Upper lobe of right lung (tissue), 1 donor: ENCODE measurements at places on chromosomes 13 and 19. TPM values are rescaled to one million over a fixed set of nuclear protein-coding genes. Genes with fewer than 3 reads are reported as not detected.
A peak's percentile ranks its signal among the peaks of the same experiment; 100 is the strongest.

- no peaks in the 10 kb centered on the region for H3K27me3 ChIP-seq
- no peak for DNase-seq
- H3K27ac ChIP-seq = no peak overlapping the region
- H3K36me3 ChIP-seq = no peaks in the 10 kb centered on the region
- H3K4me1 ChIP-seq = no peaks in the 10 kb centered on the region
- no peak overlapping the region for H3K4me3 ChIP-seq
Observed at GRCh38 chr13:102020611-102021216, 381.1 kb downstream of the FGF14 start.

- H3K27ac ChIP-seq = peak overlapping the region; percentile 77
- DNase-seq = peak; percentile 66
- no peaks in the 10 kb centered on the region for H3K36me3 ChIP-seq
- H3K4me1 ChIP-seq = no peaks in the 10 kb centered on the region
- peak overlapping the region; percentile 70 for H3K4me3 ChIP-seq
- peaks cover 12% of the 10 kb centered on the region for H3K27me3 ChIP-seq
Observed at GRCh38 chr13:71864986-71865873, 1.8 kb downstream of the DACH1 start.

DNA sequence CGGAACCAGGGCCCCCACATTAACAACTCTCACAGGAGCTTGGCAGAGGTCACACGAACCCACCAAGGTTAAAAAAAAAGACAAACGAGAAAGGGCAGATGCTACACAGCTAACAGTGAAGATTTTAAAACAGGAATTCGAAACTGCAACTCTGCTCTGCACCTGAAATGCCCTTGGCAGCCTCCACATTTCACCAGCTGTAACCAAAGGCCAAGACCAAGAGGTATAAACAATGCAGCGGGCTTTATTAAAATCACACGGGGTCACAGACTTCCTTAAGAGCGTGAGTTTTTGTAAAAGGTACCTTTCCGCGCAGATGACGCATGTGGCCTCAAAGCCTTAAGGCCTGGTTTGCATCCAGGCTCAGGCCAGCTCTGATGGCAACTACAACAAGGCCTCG is 88.2 kb downstream of the STK24 start:
- DNase-seq = no peak
- no peaks in the 10 kb centered on the region for H3K27me3 ChIP-seq
- peaks cover 46% of the 10 kb centered on the region for H3K4me1 ChIP-seq
- no peaks in the 10 kb centered on the region for H3K36me3 ChIP-seq
- no peak overlapping the region for H3K4me3 ChIP-seq

PLPPR3 gene
- total RNA-seq = 0.46 TPM

ZNF793 gene
- total RNA-seq = 4.2 TPM
